Activated CD4-positive, alpha-beta T cell treated with anti-CD3 and anti-CD28 coated beads, Interleukin-2, amount 10 ng/mL, durations not matched to agents 24 days and 14 days (primary cell): ENCODE measurements at places on chromosomes 4 and X. TPM values are rescaled to one million over a fixed set of nuclear protein-coding genes. Genes with fewer than 3 reads are reported as not detected.

Gene GC
- total RNA-seq = not detected in 2 replicates

Gene RAB9B
- total RNA-seq = 0.17 and 0.35 TPM in 2 replicates

Gene FGFBP2
- total RNA-seq = 1.8 and 2.0 TPM in 2 replicates

Gene IL2
- total RNA-seq = 965 and 976 TPM in 2 replicates

Gene CCDC120
- 4.4 and 4.5 TPM in 2 replicates for total RNA-seq

Gene ANXA5
- 107 TPM in 2 replicates for total RNA-seq

Gene EPHA5
- not detected in 2 replicates for total RNA-seq

Gene MAGEB6B
- total RNA-seq = not detected in 2 replicates

Gene GAGE12H
- total RNA-seq = not detected in 2 replicates

Gene ZFP92
- 1.5 and 1.7 TPM in 2 replicates for total RNA-seq

Gene EPGN
- not detected in 2 replicates for total RNA-seq

Gene FAM241A
- 6.2 and 6.7 TPM in 2 replicates for total RNA-seq

- DNase-seq = no peak
Observed at GRCh38 chr4:67122029-67122428, 423.3 kb downstream of the CENPC start.

DNA sequence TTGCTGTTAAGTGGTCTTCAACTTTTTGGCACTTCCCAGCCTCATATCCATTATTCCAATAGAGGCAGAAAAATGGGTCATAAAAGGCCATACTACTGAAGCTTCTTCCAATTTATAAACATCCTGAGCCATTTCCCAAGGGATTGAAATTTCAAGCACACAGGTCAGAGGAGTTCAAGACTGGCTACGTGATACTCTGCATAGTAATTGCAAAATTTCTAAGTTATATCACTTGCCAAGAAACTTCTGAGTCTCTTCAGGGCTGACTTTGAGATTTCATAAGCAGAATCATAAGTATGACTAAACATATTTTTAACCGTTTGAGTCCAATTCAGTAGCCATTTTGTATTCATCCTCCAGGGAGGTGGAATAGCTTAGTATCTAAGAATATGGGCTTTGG is 75.6 kb upstream of the RXFP1 start:
- no peak for DNase-seq

GRCh38 chr4:54228961-54229501 is at the start of gene PDGFRA:
PDGFRA (plus strand) TSS chr4:54229293; CDS start chr4:54258769, 29,476 bp downstream.
- DNase-seq = no peak

- peak; percentile 52 for DNase-seq
Observed at GRCh38 chrX:38985375-38985774, 184.1 kb downstream of the MID1IP1 start.

GRCh38 chr4:62328526-62328925 is 1128.4 kb downstream of the ADGRL3 start:
- no peak for DNase-seq

DNA sequence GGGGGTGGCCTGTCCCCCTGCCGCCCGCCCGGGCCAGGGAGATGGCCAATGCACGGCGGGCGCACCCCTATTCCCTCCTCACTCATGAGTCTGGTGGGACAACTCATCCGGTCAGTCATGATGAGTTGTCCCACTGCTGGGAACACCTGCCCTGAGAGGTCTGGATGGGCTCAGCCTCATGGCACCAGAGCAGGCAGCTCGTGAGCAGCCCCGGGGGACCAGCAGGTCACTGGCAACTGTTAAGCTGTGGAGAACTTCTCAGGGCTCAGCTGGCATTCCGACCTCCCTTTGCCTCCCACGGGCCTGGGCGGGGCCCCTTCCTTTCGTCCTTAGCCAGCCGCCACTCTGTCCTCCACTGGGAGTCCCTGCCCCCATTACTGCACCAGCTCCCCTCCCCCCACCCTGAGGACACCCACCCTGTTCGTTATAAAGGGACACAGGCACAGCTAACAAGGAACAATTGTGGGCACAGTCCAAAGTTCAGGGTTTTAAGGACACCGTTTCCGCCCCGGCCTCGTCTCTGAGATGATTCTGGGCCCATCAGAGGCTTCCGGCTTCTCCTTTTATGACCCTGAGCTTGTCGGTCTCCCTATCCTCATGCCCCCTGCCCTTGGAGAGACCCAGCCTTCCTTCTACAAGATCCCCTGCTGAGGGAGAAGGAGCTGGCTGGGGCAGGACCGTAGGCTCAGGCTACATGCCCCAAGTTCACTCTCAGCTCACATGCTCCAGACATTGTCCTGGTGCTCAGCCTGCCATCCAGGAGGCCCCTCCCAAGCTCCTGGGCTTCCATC is 14.6 kb upstream of the KIAA0232 start:
- DNase-seq = no peak

DNA sequence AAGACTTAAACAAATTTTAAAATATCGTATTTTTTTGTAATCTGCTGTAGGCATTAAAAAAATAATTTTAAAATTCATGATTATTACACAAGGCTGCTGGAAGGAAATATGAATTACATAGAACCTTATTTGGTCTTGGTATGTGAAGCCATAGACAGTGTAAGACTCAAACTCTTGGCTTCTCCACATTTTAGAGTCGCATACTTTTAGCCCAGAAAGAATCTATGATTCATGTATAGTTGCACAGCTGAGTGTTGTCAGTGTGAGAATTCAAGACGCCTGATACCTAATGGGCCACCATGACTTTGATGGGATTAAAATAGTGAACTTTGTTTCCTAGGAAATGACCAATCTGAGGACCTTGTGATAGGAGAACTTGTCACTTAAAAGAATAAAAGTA is 1.4 kb downstream of the INTU start:
- no peak for DNase-seq

- no peak for DNase-seq
Observed at GRCh38 chrX:22015139-22015750, 16.9 kb upstream of the PHEX start.

GRCh38 chr4:129335818-129336217 is 239.9 kb downstream of the C4orf33 start:
- no peak for DNase-seq

DNA sequence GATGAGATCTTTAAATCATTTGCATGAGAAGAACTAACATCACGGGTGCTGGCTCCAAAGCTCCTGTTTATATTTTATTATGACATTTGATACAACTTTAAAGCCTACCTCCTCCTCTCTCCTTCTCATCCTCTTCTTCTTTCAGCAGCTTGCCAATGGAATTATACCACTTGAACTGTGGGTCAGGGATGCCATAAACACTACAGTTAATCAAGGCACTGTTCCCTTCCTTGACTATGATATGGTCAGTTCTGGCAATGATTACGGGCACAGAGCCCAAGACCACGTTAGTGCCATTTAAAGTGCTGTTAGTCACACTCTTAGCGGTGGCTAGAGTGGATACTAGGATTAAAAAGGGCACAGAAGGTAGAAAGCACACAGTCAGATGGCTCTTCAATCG is 20.7 kb downstream of the MFAP3L start:
- DNase-seq = no peak

DNA sequence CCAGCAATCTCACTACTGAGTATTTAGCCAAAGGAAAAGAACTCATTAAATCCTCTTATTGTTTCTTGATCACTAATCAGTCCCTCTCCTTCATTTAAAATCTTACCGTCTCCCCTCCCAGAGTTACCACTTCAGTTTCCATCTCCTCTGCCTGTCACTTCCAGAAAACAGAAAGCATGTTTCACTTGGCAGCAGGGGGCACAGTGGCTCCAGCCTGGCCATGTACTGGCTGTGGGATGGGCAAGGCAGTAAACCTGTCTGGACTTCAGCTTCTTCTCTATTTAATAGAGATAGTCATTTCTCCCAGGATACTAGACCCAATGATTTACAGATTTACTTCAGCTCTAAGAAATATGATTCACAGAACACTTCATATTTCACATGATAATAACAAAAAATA is 63.2 kb downstream of the CD40LG start:
- DNase-seq = peak; percentile 69

GRCh38 chr4:70654605-70655011 is 11.7 kb downstream of the JCHAIN start:
- DNase-seq = no peak

DNA sequence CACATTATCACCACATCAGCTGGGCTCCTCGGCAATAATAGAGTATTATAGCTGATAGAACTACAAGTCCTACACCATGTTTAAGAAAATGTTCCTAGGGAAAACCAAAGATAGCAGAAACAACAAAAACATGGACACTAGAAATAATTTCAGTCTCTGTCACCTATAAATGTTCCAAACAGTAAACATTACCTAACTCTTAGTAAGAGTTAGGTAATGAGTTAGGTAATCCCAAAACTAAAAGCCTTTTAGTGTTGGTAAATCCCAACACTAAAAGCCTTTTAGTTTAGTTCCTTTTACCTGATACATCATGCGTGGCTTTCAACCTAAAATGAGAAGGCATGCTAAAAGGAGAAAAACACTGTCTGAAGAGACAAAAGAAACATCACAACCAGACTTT is 35.5 kb downstream of the MAGED2 start:
- DNase-seq = no peak

DNA sequence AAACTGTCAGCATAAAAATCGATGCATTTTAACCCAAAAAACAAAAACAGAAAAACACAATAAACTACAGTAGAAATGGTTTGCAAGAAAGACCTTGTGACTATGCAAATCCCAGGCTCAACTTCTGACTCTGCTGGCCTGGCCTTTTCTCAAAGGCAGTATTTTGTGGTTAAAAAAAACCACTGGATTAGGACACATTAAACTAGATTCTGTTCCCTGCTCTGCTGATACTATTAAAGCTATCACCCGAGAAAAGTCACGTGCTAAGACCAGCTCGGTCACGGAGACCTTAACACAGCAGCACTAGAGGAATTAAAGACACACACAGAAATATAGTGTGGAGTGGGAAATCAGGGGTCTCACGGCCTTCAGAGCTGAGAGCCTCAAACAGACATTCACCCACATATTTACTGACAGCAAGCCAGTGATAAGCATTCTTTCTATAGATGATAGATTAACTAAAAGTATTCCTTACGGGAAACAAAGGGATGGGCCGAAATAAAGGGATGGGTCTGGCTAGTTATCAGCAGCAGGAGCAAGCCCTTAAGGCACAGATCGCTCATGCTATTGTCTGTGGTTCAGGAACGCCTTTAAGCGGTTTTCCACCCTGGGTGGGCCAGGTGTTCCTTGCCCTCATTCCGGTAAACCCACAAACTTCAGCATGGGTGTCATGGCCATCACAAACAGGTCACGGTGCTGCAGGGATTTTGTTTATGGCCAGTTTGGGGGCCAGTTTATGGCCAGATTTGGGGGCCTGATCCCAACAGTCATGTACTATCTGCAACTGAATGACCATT is 16.1 kb downstream of the CBR4 start:
- DNase-seq = no peak

- peak; percentile 88 for DNase-seq
Observed at GRCh38 chrX:78517124-78517523, 142.0 kb downstream of the RTL3 start.

DNA sequence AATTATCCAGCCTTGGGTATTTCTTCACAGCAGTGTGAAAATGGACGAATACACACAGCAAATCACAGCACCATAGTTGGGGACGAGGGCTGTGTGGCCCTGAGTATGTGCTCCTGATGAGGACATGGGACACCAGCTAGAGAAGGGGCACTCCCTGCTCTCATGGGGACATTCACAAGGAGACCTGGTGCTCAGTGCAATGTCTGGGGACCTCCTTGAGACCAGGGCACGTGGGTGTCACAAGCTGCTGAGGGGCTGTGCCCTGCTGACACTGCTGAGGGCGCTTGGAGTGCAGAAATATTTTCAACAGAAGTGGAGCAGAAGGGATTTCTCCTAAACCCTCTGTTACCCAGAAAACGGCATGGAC is 65.4 kb downstream of the TRMT44 start:
- DNase-seq = no peak

DNA sequence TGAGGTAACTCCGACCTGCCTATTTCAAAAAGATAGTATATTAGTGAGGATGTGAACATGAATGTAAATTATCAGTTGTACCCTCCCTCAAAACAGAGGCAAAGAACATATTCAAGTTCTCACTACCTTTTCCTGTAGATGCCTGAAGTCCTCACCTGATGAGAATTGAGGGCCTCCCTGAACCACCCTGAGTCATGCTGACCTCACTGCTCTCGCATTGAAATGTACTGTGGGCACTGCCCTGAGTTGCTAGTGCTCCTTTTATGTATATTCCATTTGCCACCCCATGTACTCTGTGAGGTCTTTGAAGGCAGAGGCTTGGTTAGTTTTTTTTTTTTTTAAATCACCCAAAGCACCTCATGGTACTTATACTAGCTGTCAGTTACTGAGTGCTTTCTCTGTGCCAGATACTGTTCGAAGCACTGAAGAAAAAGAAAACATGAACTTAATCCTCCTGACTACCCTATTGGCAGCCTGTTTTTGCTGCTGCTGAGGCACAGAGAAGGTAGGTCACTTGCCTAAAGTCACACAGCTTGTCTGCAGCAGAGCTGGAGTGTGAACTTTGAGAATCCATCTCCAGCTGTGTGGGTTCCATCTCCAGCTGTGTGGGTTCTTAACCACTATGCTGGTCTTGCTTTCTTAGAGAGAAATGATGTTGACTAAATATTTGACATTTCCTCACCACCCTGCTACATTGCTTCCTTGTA is 253.1 kb upstream of the GPC4 start:
- no peak for DNase-seq

DNA sequence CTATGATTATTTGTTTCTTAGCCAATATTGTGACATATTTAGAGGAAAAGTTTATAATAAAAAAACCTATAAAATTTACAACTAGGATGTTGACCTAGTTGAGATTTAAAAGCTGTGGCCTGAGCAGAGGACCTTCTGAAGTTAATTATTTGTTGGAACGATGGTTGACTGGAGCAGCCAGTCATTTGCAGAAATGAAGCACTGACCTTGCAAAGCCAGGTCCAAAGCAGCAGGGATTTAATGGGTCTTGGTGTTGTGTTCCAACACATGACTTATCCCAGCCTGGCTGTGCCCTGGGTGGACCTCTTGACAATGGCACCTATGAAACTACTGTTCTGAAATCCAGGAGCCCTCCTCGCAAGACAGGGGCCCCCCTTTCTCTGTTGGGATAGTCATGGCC is 235.2 kb downstream of the FRAS1 start:
- no peak for DNase-seq

GRCh38 chrX:48468693-48469691 is 1.1 kb downstream of the SLC38A5 start:
- peak; percentile 81 for DNase-seq
